ENCODE measurements at places on chromosomes 6 and 20. TPM values are rescaled to one million over a fixed set of nuclear protein-coding genes. Genes with fewer than 3 reads are reported as not detected.

DNA sequence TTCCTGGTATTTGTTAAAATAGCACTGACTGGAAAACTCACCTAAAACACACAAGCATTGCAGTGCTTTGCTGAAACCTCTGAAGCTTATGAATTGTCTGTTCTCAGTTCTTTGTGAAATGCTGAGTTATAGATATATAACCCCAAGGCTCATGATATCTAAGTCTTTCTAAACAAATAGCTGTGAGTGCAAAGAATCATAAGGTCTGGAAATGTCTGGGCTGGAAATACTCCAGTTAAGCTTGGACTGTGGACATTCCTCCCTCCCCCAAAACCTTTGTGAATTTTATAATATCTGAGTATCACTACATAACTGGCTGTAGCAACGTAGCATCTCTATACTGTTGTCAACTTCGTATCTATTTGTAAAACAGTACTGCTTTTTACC, 69.1 kb downstream of the CBLN4 start:
- no peak for DNase-seq

GRCh38 chr20:3661814-3662665, 1.2 kb downstream of the GFRA4 start:
- DNase-seq = no peak

CNBD2 gene
- total RNA-seq = 2.6 TPM

CD93 gene
- 41.0 TPM for total RNA-seq

DNA sequence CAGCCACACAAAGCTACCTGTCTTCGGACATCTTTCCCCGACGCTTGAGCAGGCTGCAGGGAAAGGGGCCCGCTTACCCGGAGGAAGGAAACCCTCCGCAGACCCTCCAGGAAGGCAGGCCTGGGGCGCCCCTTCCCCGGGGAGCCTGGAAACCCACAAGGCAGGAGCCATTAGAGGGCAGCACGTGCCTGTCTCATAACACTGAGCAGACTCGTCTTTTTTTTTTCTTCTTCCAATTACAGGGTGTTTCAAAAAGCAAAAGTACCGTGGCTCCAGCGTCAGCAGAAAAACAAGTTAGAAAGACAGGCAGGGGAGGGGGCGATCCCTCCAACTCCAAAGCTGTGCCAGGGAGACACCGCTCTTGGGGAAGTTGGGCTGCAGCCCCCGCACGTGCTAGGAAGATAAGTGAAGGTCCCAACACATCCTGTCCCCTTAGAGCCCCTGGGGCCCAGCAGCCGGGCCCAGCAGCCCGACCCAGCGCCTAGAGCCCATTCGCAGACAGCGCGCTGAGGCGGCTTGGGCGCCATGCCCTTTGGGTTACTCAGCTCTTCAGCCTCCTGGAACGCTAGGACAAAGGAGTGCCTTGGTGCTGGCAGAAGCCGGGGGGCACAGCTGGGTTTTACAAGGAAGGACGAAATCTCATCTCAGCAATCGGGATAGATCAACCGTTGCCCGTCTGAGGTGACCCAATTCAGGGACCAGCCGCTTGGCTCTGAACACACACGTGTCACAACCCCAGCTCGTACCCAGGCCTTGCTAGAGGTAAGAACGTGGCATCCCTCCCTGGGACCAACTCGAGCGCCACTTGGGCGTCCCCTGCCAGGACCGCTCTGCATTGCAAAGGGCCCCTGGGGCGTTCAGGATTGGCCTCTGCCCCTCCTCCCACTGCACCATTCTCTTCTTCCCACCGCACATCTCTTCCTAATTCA, 136.3 kb downstream of the LY86 start:
- peak; percentile 81 for DNase-seq

E2F1 gene
- total RNA-seq = 1.8 TPM

SLC17A2 gene
- not detected for total RNA-seq

PTCHD4 gene
- 0.79 TPM for total RNA-seq

PRDM13 gene
- not detected for total RNA-seq

- no peak for DNase-seq
Observed at GRCh38 chr20:9066191-9066590, 2.7 kb upstream of the PLCB4 start.

DNA sequence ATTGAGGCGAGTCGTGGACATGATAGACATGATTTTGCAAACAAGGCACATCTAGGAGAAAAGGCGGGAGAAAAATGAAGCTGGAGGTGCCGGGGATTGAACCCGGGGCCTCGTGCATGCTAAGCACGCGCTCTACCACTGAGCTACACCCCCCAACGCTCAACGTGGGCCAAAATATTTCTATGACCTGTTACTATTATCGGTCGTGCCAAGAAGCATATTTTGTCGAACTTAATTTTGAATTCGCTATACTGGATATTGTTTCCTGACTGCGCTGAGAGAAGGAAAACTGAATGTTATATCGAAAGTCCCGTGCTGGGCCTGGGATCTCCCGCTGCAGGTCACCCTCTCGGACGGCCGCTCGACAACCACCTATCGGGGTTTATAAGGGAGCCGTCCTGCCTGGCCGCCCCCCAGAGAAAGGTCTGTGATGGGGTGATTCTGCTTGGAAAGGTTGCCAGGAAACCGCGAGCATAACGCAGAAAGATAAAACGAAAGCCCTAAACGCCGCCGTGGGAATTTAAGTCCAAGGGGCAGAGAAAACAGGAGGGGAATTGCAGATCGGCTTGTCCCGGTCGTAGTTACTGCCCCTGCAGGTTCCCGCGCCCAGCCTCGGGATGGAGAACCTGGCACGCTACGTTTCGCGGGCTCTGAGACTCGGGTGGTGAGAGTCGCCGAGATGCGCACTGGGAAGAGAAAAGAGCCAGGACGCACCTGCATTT, 60.0 kb downstream of the TRIM27 start:
- DNase-seq = peak; percentile 66

DNA sequence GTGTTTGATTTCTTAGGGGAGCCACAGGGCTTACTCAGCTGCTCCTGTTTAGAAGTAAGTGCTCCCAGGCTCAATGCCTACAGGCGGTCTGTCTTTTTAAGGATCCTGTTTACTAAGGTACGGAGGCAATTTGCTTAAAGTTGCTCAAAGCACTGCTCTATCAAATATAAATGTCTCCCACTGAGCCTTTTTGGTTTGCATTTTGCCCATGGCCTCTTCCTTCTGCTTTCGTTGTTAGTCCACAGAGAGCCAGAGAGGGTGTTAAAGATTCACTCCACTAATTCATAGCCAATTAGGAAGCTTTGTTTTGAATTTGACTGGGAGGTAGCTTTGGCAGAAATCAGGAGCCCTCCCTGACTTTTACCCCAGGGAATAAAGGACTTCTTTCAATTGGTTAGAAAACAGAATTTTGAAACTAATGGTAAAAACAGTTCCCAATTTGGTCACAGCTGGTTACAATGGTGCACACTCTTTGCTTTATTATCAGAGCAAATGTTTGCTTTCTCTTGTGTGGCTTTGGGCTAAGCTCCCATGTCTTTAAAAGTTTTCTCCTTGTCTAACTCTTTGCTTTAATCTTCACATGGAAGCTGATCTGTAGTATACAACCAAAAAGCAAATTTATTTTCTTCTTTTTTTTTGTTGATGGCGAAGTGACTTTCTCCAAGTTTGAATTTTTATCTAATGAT, 126.2 kb downstream of the IMPG1 start:
- DNase-seq = no peak

ENPP4 gene
- total RNA-seq = 21.3 TPM

TRIM15 gene
- not detected for total RNA-seq

- no peak for DNase-seq
Observed at GRCh38 chr6:116074732-116075390, 14.2 kb upstream of the FRK start.

- DNase-seq = no peak
Observed at GRCh38 chr6:155373276-155373675, 59.0 kb upstream of the TFB1M start.

MLN gene
- total RNA-seq = not detected

GRCh38 chr20:9517297-9518162, 3.1 kb downstream of the LAMP5 start:
- DNase-seq = no peak

DNA sequence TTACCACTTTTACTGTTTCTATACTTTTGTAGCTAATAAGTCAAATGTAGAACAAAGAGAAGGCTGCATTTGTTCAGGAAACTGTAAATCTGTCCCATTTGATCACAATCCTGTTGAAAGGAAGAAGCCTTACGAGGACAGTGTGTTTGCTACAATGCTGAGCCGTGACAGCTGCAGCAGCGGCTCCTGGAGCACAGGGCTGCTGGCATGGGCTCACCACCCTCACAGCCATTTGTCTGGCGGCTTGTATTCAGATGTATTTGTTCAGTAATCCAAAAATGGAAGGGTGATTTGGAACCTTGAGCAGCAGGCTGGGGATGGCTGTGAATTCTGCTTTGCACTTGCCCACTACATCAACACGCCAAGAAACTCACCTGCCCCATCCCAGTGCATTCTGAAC, 5.7 kb downstream of the TUBB2A start:
- DNase-seq = no peak

DNA sequence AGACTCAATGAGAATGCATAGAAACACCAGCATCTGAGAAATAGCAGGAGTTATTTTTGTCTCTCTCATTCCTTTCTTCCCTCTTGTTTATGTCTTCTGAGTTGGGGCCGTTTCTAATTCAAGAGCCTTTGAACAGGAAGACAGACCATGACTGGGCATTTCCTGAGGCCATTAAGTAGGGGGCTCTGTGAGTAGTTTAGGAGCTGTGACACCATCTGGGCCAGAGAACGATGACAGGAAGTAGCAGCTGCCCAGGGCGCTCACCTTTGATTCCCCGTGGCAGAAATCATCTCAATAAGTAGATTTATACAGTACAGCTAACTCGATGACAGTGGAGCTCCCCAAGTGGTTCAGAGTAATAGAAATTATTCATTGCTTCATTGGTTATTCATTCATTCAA, 298.4 kb upstream of the PLN start:
- DNase-seq = no peak

DNA sequence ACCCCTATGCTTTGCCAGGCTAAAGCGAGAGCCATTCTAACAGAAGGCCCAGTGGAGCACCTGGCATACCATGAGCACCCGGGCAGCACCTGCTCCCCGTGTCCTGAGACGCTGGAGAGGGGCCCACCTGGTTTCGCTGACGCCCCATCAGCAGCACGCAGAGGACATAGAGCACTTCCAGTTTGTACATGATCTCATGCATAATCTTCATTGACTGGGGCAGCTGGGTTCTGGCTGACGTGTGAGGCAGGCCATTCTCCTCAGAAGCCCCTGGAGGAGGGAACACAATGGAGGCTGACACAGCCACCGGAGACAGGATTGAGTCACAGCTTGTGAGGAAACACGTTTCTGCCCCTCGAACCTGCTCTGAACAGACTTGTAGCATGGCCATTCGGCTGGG, 65.4 kb downstream of the MYH7B start:
- DNase-seq = no peak

- DNase-seq = no peak
Observed at GRCh38 chr6:143062551-143062950, 1.9 kb downstream of the AIG1 start.

DNA sequence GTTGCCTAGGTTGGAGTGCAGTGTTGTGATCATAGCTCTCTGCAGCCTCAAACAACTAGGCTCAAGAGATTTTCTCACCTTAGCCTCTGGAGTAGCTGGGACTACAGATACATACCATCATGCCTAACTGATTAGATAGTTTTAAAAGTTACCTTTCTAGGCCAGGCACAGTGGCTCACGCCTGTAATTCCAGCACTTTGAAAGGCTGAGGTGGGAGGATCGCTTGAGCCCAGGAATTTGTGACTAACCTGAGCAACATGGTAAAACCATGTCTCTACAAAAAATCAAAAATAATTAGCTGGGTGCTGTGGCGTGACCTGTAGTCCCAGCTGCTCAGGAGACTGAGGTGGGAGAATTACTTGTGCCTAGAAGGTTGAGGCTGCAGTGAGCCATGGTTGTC, 41.2 kb downstream of the SLC17A5 start:
- DNase-seq = no peak

GRCh38 chr6:18259675-18260447, 4.5 kb downstream of the DEK start:
- no peak for DNase-seq

DNA sequence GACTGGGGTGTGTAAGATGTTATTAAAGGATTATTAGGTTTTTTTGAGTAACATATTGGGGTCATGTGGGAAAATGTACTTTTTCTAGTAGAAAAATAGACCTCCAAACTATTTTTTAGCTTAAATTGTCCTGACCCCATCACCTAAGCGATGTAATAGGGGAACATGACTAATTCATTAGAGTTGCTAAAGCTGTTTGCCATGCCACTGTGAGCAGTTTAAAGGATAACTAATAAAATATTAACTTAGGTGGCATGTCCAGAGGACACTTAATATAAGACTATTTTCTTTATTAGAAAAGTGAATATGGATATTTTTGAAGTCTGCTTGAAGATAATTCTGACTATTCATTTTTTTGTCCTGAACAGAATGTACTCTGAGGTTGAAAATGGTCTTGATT, 545.9 kb upstream of the BTBD3 start:
- DNase-seq = no peak

TMEM74B gene
- total RNA-seq = 4.1 TPM

DNA sequence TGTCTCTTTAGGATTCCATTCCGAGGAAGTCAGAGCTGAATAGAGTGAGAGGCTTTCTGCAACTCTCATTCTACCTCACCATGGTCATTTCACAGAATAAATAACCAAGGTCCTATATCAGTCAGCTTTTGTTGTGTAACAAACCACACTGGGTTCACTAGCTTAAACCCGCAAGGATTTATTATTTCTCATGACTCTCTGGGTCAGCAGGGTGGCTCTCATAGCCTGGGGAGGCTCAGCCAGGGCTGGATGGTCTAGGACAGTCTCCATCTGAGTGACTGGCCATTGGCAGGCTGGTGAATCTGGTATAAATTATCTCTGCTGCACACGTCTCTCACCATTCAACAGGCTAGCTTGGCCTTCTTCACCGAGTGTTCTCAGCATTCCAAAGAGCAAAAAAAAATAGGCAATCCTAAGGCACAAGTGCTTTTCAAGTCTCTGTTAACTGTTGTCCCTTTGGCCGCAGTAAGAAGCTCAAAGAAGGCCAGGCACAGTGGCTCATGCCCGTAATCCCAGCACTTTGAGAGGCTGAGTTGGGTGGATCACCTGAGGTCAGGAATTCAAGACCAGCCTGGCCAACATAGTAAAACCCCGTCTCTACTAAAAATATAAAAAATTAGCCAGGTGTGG, 39.7 kb downstream of the ISM1 start:
- no peak for DNase-seq

- DNase-seq = no peak
Observed at GRCh38 chr6:62283796-62284411, 2.1 kb downstream of the KHDRBS2 start.

- DNase-seq = no peak
Observed at GRCh38 chr6:13216236-13217014, 111.9 kb downstream of the TBC1D7 start.

WFDC2 gene
- 1.4 TPM for total RNA-seq

PDE7B gene
- total RNA-seq = 24.5 TPM

DNA sequence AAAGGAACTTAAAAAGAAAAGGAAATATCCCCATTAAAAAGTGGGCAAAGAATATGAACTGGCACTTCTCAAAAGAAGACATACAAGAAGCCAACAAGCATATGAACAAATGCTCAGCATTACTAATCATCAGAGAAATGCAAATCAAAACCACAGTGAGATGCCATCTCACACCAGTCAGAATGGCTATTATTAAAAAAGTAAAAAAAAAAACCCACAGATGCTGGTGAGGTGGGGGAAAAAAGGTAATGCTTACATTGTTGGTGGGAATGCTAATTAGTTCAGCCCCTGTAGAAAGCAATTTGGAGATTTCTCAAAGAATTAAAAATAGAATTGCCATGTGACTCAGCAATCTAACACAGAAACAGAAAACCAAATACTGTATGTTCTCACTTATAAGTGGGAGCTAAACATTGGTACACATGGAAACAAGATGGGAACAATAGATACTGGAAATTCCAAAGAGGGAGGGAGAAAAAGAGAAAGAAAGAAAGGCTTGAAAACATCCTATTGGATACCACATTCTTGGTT, 437.1 kb downstream of the GRIK2 start:
- no peak for DNase-seq

MYH7B gene
- total RNA-seq = 297 TPM

ZBTB46 gene
- 13.1 TPM for total RNA-seq

SRF gene
- 78.7 TPM for total RNA-seq
